ENCODE measurements at places on chromosomes 2 and 18. TPM values are rescaled to one million over a fixed set of nuclear protein-coding genes. Genes with fewer than 3 reads are reported as not detected.

- DNase-seq = peak; percentile 59
Observed at GRCh38 chr2:64062840-64063239, 43.6 kb upstream of the VPS54 start.

The CTLA4 gene
- total RNA-seq = not detected

The HOXD8 gene
- 23.4 TPM for total RNA-seq

GRCh38 chr2:13819896-13820295 lies 812.6 kb upstream of the LRATD1 start:
- peak; percentile 8 for DNase-seq

The CD8A gene
- not detected for total RNA-seq

The MYCN gene
- total RNA-seq = not detected

- no peak for DNase-seq
Observed at GRCh38 chr18:52569492-52569891, 229.5 kb downstream of the DCC start.

DNA sequence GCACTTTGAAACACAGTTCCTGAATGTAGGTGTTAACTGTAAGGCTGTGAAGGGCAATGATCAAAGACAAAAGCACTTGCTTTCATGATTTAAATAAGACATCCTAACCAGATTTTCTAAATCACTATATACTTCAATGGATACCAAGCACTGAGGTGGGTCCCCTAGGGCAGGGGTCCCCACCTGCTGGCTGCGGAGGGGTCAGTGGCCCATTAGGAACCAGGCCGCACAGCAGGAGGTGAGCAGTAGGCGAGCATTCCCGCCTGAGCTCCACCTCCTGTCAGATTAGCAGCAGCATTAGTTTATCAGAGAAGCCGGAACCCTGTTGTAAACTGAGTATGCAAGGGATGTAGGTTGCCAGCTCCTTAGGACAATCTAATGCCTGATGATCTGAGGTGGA lies 7.1 kb downstream of the NFE2L2 start:
- no peak for DNase-seq

DNA sequence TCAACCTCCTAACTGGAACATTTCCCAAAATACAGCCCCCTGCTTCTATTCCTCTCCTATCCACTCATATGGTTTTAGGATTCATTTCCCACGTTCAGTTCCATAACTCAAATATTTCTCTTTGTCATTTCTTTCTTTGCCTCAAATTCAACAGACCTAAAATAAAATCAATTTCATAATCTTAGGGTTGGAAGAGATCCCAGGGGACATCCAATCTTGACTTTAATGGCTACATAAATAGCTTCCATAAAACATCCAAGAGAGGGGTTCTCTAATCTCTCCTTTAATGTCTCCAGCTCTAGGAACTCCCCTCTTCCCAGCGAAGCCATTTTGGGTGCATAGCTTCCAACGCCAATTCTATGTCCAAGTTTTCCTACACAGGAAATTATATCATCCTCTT lies 33.8 kb downstream of the RBKS start:
- DNase-seq = no peak

GRCh38 chr2:45643095-45643494 lies 8.4 kb upstream of the PRKCE start:
- peak; percentile 35 for DNase-seq

DNA sequence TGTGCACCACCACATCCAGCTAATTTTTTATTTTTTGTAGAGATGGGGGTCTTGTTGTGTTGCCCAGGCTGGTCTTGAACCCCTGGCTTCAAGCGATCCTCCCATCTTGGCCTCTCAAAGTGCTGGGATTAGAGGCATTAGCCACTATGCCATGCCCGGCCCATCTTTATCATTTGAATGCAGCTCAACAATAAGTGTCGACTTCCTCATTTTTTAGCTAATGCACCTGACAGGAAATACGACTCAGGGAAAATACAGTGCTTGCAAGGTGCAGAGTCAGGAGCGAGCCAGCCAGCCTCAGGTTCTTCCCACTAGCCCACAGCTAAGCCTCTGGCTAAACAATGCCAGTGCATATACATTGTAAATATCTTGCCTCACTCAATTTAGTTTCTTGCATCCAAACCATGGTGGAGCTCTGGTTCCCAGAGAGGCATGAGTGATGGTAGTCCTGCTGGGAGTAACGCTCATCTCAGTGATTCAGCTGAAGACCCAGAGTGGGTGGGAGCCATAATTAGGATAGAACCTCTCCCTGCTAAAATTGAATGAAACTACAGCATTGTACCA lies 135.0 kb downstream of the TGIF1 start:
- no peak for DNase-seq

The NTSR2 gene
- not detected for total RNA-seq
